ENCODE measurements at places on chromosomes 1 and 21.

GRCh38 chr21:42740405-42740909 is 87.0 kb downstream of the PDE9A start:
- no peak for DNase-seq

DNA sequence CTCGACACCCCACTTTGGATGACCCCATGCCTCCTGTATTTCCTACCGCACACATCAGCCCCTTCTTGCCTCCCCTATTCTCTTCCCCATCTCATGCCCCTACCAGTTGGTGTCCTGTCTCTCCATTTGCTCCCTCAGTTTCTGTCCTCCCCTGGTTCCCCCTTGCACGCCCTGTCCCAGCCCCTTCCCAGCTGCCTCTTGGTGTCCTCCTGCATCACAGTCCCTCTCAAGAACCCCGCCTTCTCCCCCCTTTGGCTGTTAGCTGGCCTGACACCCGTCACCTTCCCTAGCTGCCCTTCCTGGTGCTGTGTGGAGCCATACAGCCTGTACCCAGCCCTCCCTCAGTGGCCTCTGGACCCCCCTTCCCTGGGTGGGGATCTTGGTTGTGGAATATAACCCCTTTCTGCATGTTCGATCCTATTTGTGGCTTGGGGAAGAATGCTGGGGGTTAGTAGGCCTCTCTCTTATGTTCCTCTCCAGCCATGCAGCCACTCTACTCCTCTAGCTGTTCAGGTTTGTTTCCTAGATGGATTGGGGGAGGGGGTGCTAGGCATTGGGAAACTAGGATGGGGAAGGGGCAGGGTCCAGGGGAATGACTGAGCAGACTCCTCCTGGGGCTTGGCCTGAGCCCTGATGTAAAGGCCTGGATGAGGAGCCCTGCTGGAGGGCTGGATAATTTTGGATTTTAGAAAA is 41.4 kb upstream of the NFASC start:
- peak; percentile 35 for DNase-seq

DNA sequence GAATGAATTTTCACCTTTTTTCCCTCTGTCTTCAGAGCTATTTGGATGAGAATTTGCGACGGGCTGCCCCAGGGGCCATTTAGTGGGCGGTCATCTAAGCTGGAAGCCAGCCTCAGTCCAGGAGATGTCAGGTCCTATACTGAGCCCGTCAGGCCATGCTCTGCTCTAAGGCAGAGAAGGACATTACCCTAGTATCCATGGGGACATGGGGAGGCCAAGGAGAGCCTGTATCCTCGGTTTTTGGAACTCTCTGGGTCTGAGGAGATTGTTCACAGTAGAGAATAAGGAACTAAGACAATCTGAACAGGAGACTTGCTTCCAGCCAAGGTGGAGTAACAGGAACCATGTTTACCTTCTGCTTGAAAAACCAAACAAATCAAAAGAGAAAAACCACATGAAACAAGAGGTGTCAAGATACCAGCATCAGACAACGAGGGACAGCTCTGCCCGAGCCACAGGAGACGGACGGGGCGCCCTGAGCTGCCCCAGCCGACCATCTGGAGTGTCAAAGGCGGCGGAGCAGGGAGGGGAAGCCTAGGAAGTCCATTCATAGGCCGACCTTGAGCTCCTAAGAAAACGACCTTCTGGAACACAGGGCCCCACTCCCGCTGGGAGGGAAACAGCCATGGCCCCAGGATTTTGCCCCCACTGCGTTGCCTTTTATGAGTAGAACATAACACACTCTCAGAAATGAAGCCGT is 20.0 kb upstream of the ADARB1 start:
- DNase-seq, result no peak

GRCh38 chr21:33857846-33858666 is 57.5 kb downstream of the ATP5PO start:
- no peak for DNase-seq

GRCh38 chr1:151294742-151295462 is 12.8 kb downstream of the ZNF687 start:
- no peak for DNase-seq

DNA sequence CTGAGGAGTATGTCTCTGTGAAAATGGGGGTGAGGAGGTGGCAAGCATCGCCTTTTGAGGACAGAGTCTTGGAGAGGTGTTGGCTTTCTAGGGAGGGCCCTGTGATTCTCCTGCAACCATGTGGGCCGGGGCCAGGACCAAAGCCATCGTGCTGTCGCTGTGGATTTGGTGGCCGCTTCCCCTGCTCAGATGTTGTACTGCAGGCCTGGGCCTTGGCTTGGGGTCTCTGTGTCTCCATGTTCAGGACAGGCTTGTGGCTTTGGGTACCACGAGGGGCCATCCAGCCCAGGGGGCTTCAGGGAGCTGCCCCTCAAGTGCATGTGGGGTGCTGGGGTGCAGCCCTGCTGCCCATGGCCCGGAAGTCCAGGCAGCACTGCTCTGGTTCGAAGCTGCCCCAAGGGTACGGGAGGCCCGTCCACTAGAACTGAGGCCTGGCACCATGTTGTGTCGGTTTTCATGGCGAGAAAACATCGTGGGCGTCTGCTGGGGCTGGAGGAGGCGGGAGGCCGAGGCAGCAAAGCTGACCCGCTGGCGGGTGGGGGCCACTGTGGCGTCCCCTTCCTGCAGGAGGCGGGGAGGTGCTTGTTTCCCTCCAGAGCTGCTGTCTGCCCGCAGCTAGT is 55.4 kb downstream of the SKI start:
- no peak for DNase-seq

DNA sequence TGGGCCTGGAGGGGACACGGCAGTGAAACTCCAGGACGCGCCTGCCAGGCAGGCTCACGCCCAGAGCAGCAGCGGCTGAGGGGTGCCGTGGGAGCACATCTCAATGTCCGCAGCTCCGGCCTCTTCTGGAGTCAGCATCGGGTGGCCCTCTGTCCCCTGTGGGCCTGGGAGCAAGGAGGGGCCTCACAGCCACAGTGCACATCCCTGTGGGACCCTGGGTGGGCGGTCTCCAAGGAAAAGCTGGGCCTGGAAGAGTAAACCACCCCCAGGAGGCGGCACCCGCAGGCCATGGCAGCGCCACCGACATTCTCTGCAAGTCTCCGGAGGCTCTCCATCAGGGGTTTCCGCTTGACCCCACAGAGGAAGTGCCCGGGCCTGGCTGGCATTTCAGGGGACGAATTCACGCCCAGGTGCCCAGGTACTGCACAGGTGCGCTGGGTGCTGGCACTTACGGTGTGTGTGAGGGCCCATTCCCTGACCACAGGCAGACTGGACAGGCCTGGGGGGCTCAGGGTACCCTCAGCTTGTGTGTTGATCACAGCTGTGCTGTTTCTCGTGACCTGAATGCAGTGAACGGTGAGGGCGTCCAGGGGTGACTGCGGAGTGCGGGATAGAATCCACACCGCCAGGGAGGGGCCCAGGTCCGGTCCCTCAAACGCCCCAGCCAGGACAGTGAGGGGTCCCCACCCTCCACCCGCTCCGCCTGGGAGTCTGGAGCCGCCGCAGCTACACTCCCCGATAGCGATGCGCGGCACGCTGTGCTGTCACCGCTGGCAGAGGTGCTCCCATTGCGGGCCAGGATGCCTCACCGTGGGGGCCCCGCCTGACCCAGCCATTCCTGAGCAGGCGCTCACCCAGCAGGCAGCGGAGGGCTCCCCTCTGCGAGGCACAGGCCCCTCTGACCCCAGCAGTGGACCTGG is 16.6 kb upstream of the RNF223 start:
- no peak for DNase-seq

GRCh38 chr1:114524944-114525343 is 13.9 kb upstream of the TRIM33 start:
- DNase-seq, result no peak

GRCh38 chr1:107993920-107994319 is 28.9 kb upstream of the VAV3 start:
- DNase-seq, result no peak

DNA sequence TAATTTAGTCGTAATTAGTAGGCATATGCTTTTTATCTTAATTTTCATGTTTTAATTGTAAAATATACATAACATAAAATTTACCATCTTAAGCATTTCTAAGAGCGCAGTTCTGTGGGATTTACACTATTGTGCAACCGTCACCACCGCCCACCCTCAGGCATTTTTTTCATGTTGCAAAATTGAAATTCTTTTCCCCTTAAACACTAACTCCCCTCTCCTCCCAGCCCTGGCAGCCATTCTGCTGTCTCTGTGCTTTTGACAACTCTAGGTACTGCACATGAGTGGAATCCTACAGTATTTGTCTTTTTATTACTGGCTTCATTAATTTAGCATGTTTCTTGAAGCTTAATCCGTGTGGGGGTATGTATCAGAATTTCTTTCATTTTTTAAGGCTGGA is 7.8 kb downstream of the PIK3CD start:
- DNase-seq, result no peak

- no peak for DNase-seq
Measured at GRCh38 chr1:15941899-15942660, 33.8 kb downstream of the ZBTB17 start.

GRCh38 chr1:154404984-154405746 is at the start of gene IL6R:
Gene IL6R (plus strand): TSS chr1:154405343. CDS start chr1:154405630, 287 bp downstream.
- peak; percentile 64 for DNase-seq

DNA sequence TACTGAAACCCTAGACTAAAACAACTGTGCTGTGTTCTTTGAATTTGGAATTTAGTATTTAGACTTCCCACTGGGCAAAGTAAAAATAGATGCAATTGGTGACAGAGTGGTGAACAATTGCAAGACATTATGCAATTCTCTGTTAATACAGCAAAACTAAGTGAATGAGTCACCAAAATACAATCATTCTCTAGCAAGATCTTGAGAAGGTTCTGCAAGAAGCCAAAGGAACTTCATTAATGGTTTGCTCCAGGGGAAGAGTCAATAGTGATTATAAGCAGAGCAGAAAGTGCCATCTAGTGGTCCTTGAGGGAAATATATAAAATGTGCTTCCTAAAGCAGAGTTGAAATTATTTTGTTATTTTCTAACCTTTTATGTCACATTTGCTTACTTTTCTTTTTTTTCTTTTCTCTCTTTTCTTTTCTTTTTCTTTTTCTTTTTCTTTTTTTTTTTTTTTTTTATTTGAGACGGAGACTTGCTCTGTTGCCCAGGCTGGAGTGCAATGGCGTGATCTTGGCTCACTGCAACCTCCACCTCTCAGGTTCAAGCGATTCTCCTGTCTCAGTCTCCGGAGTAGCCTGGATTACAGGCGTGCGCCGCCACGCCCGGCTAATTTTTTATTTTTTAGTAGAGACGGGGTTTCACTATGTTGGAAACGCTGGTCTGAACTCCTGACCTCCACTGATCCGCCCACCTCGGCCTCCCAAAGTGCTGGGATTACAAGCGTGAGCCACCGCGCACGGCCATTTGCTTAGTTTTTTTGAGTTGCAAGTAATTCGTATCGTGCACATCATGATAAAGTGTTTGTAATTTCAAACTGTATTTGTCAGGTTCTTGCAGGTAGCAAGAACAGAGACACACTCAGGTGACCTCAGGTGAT is 99.2 kb downstream of the CTH start:
- DNase-seq, result no peak

Data from glutamatergic neuron (in vitro differentiated cells).